Fibroblast of skin of right biceps (primary cell): ENCODE measurements at places on chromosomes 1 and 21.

DNA sequence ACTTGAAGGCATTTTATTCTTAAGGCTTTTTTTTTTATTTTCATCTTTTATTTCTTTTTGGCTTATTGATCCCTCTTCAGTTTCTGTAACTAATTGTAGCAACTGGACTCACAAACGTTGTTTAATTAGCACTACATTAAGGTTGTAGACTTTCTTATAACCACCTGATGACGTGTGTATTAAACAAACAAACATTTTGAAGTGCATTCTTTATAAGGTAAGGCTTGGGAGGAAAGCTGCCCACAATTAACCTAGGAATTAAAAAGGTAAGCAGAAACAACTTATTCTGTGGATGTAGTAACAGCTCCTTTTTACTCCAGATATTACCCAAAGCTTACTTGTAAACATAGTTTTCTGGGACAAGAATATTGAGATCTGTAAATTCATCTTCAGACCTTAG lies 55.0 kb downstream of the CAMSAP2 start:
- no peak for DNase-seq

GRCh38 chr1:7040969-7041695 lies 255.9 kb downstream of the CAMTA1 start:
- DNase-seq = no peak

GRCh38 chr1:110634455-110635311 lies 28.5 kb upstream of the KCNA2 start:
- no peak for DNase-seq

- no peak for DNase-seq
These were observed 630 bp downstream of the HPCA start for GRCh38 chr1:32886828-32887414.

GRCh38 chr1:233662575-233663304 lies 48.8 kb downstream of the KCNK1 start:
- peak; percentile 75 for DNase-seq

DNA sequence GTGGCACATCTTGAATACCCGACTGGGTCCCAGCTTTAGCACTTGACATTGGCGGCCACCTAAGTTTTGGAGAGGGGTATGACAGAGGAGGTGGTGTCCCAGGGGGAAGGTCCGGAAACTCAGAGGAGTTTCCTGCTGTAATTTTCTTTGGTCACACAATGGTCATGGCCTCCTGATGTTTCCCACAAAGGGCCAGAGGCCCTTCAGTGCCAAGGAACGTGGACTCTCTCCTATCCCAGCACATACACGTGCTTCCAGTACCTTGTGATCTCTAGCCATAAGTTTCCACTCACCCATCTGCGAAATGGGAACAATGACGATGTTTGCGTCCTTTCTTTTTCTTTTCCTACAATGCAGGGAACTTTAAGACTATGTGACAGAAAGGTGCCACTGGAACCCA lies 13.2 kb downstream of the CAPN2 start:
- DNase-seq = no peak

DNA sequence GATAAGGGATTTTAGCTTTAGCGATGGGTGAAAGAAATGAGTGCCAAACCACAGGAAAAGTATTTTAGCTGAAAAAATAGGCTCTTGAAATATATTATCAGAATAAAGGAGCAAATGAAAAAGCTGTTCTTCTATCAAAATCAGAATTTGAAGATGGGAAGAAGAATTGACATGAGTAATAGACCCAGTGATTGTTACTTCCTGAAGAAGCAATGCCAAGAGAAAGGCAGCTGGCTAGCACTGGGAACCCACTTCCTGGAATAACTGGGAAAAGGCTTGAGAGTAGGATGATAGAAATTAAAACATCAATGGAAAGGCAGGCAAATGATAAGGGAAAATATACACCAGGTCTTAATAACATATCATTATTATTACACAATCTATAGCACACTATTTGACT lies 29.9 kb upstream of the LYPLAL1 start:
- peak; percentile 38 for DNase-seq

DNA sequence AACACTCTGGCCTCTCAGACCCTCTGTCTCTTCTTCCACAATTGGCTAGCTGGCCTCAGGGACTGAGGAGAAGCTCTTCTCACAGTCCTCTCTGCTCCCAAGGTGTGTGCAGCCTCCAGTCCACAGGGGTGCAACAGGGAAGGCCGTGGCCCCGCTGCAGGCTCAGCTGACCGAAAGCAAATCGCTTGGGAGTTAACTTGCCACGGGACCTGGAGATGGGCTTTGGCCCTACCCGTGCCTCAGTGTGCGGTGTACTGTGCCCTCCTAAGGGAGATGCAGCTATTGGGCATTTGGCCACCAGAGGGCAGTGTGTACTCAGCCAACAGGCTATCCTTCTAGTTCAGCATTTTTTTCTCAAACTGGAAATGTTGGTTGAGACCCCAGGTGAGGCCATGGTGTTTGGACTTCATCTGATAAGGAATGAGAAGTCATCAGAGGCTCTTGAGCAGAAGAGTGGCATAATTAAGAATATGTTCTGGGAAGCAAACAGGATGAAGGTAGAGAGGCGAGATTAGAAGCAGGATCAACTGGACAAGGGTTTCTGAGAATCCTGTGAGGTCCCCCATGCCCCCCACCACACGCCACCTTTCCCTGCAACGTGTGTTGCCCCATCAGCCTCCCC lies 42.5 kb upstream of the TMEM125 start:
- peak; percentile 68 for DNase-seq

DNA sequence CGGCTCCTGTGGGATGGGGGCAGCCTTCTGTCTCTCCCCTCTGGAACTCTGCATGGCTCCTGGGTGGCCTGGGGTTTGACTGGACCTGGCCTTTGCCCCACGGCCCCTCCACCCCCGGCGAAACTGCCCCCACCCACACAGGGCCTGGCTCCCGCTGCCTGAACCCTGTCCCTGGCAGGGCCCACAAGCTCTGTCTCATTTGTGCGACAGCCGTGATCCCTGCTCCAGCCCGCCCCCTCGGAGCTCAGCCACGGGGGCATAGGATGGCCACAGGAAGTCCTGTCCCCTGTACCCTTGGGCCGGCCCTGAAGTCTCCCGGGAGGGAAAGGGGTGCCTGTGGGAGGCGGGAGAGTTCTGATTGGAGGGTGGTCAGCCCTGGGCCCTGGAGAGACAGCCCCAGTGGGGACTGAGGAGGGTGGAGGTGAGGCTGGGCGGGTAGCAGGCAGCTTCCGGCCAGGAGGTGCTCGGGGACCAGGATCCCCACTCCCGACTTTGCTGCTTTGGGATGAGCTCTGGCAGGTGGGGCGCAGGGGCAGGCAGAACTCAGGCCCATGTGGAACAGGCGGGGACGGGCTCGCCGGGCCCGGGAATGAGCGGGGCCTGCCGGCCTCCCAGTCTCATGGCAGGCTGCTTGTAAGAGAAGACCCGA lies 45.1 kb downstream of the SLX9 start:
- no peak for DNase-seq

DNA sequence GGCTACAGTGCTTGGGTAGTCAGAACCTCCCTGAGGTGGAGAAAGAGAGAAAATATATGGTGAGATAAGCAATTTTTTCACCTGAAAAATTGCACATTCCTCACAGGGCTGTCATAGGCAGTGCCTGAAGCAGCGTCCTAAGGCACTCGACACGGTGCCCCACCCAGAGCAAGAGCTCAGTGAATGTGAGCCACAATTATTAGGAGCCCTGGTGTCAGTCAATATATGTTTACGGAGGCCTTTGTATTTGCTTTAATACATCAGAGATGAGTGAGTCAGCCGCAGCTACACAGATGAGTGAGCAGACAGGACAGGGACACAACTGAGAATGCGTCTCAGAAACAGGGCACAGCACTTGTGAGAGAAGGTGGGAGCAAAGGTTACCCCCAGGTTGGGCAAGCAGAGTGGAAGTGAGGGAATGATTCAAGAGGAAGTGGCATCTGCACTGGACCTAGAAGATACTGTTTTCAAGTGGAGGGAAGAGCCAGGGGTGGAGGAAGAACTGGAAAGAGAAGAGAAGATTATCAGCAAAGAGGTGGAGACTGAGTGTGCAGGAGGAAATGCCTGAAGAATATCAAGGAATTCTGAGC lies 5.2 kb upstream of the PIGC start:
- DNase-seq = no peak

DNA sequence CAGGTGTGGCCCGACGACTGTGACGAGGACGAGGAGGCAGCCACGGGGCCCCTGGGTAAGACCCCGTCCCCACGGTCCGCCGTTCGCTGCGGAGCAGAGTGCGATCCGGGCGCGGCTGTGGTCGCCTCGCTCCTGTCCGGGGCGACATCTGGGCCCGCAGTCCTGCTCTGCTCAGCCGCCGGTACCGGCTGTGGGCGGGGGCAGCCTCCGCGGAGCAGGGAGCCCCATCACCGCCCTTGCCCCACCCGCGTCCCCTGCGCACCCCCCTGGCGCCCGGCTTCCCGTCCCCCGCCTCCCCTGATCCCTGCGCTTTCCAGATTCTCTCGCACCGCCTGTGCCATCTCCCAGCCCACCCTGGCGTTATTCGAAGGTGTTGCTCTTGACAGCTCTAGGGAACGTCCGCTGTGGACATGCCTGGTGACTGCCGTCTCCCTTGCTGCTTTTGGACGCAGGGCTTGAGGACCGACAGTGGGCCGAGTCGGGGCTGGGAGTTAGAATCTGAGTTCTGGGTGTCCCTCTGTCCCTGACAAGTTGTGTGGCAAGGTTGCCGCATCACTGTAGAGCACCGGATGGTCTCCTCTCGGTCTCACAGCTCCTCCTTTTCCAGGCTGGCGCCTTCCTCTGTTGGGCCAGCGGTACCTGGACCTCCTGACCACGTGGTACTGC lies 596 bp downstream of the TOR3A start:
- DNase-seq = peak; percentile 29

GRCh38 chr1:191034132-191034531 lies 556.5 kb upstream of the BRINP3 start:
- DNase-seq = no peak

DNA sequence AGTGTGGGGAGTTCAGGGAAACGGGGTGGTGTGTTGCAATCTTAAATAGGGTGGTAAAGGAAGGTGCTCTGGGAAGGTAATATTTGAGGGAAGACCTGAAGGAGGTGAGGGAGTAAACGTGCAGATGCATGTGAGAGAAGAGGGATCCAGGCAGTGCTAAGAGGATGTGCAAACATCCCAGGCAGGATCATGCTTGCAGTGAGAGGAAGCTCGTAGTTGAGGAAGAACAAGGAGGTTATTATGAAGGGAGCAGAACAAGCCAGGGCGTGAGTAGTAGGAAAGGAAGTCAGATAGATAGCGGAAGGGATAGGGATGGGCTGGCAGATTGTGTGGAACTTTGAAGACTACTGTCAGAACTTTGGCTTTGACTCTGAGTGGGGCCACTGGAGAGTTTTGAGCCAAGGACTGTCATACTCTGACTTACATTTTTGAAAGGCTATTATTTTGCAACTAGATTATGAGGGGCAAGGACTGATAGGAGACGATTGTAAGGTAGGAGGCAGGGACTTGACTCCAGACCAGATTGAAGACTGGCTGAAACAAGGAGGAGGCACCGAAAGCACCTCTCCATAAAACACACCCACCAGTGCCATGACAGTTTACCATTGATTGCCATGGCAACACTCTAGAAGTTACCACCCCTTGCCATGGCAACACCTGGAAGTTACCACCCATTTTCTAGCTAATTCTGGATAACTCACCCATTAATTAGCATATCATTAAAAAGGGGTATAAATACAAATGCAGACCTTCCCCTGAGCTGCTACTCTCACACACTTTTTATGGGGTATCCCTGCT lies 67.0 kb downstream of the XCL2 start:
- no peak for DNase-seq

DNA sequence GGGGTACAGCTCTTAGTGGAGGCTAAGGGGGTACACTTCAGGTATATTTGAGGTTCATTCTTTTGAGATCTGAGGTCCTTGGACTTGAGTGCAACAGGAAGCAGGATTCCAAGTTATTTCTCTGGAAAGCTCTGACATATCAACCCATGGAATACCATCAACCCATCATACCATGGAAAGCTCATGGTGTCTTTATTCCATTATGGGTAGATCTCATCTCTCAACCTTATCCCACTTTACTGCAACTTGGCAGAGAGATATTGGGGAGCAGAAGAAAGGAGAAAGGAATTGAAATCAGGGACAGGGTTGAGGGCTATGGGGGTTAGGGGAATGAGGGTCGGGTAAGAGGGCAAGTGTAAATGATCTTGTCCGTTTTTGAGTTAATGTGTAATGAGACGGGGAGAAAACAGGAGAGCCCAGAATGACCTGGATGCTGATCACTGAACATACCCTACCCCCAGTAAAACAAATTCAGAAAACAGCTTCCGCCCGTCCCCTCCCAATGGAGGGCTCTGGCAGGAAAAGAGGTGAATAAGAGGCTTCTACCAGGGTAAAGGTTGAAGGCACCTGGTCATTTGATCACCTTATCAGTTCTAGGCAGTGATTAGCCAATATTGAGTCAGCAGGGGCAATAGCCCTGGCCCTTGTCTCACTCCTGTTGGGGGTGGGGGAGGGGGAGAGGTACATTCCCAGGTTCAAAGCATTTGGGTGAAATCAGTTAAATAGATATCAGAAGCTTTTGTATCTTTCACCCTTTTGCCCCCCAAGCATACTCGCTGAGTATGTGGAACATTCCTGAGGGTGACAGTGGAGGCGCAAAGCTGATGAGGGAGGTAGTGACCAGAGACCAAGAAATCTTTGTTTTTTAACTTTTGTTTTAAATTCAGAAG lies 622 bp upstream of the APOA2 start:
- DNase-seq = no peak

DNA sequence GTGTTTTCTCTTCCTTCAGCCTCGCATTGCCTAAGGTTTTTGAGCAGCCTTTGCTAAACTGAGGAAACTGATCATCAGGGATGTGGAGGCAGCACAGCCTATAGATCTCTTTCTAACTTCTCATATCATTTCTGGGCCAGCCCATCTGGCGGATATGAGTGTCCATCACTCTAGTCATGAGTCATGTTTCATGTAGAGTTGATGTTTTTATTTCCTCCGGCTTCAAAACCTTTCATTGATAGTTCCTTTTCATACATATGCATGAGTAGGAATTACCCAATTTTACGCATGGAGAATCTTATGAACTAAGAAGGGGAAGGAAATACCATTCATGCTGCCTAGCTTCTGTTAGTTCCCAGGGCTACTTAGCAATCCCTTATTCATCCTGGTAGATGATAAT lies 66.3 kb downstream of the SPATA46 start:
- DNase-seq = peak; percentile 17

DNA sequence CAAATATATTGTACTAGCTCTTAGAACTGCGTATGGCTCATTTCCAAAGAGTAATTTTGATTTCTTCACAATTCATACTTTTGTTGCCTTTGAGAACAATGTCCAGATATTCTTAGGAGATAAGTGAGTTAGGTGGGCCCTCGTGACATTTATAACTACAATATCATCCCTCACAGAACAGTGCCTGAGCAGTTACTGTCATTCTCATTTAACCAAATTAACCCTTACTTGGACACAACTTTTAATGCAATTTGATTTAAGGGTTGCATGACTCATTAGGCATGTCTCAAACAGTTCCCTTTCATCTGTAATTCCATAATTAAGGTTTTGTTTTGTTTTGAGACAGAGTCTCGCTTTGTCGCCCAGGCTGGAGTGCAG lies 68.1 kb upstream of the DNAH14 start:
- no peak for DNase-seq

DNA sequence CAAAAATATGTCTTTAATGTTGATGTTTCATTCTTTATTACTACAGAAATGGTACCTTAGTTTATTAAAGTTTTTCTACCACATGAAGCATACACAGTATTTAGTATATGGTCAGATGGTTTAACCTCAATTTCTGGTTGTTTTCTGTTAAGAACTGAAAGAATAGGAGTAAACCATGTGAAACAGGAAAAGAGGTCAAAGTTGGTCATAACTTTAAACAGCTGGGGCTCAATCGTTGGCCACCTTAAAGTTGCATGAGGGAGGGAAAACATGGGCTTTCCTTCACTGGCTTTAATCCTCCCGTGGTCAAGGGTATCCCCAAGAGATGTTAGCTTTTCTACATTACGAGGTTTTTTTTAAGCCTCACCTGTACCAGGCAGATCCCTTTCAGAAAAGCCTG lies 483.3 kb upstream of the ADAMTS5 start:
- no peak for DNase-seq
